ENCODE measurements at places on chromosomes 3 and 15.

GRCh38 chr3:50549226-50549625, 18.3 kb downstream of the C3orf18 start:
- DNase-seq: no peak

DNA sequence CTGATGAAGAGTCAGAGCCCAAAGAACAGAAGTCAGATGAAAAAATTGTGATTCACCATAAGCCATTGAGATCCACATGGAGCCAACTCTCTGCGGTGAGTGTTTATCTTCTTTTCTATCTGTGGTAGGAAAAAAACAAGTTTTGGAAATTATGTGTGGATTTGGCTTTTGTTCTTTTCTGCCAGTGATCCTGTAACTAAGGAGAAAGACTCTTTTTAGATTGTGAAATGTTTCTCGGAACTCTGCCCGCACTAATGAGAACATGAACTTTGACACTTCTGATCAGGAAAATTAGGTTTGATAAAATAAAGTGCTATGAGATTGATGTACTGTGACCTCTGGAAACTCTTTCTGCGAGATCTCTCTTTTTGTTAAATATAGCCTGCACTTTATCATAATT, 8.4 kb downstream of the ARHGEF26 start:
- DNase-seq: no peak

- no peak for DNase-seq
These were observed 64.1 kb downstream of the TLE3 start for GRCh38 chr15:70033529-70034140.

GRCh38 chr3:57598765-57599360, 1.7 kb upstream of the ARF4 start:
- no peak for DNase-seq

DNA sequence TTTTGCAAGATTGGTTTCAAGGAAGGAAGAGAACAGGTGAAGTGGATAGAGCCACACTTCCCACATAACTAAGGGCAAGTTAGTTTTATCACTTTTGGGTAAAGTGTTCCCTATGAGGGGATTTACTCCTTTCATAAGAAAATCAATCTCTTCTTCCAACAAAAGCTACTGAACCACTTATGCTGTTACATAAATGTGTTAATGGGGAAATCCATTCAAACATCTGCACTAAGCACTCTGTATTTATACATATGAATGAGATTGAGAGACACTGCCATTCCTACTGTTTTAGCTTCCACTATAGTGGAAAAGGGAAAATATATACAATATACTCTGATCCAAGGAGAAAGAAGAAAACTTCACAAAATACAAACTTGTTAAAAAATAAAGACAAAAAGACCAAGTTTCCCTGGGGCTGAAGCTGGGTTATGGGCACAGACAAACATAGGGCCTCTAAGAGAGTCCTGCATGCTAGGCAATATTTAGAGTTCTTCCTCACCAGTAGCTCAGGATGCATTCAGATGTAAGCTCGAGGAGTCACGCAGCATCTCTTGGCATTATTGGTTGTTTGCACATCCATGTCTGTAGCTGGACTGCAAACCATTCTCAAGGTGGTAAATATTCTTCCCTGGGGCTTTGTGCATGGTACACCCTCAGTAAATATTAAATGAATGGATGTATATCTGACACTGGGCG, 454.2 kb downstream of the FGF12 start:
- DNase-seq: no peak
